ENCODE measurements at places on chromosomes 3 and 15. TPM values are rescaled to one million over a fixed set of nuclear protein-coding genes. Genes with fewer than 3 reads are reported as not detected.
A peak's percentile ranks its signal among the peaks of the same experiment; 100 is the strongest.

DNA sequence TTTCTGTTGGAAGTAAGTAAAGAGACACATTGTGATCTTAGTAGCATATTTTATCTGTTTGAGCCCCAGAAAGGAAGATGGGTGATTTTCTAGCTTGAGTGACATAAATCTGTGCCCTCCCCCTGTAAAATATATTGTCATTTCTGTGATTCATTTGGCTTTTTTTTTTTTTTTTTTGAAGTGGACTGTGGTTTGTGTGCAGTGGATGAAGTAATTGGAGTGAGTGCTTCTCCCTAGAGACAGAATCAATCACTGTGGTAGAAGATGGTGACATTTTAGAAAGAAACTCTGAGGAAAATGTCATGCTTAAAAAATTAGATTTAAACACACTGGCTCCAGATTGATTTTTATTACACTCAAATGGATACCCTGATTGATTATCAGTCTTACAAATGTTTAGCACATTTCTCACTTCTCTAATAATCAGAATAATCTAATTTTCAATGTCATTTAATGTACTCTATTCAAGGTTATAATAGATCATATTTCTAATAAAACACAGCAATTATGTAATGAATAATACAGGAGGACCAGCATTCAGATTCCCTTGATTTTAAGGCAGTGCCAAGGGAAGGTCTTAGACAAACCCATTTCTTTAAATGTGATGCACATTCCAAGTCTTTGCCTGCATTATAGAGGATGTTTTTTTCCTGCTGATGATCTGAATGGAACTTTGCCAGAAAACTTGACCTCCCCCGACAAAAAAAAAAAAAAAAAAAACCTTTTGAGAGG lies 116.6 kb downstream of the TOP2B start:
- DNase-seq = no peak

DNA sequence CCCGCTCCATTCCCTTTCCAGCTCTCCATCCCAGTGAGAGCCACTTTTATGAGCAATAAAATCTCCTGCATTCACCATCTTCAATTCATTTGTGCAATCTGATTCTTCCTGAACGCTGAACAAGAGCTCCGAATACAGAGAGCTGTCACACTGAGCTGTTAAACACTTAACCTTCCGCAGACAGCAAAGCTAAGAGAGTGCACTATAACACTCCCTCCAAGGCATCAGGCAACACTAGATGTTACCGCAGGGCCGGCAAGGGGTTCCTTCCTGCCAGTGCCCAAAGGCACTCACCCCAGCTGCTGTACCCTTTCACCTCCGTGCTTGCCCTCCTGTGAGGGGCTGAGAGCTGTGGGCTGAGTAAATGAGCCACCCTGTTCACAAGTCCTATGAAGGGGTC lies 85.6 kb downstream of the BCHE start:
- DNase-seq = no peak

Gene SOX2
- total RNA-seq = 0.20 TPM

Gene DAZL
- not detected for total RNA-seq

GRCh38 chr15:42444415-42445063 lies 46.4 kb downstream of the ZNF106 start:
- no peak for DNase-seq

- DNase-seq = no peak
These were observed 371.4 kb downstream of the ROBO2 start for GRCh38 chr3:77411334-77411733.

DNA sequence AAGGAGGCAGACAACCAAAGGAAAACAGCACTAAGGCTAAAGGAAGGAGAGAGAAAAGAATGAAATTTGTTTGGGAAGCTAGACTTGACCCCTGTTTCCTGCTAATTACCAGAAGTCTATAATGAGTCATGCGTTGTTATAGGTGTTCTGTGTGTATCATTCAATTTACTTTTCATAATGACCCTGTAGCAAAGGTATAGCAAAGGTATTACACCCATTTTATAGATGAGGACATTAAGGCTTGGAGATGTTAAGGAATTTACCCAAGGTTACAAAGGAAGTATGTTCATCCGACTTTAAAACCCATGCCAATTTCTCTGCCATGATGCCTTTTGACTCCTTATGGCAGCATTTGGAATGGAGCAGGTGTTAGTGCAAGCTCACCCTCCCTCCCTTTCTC lies 54.9 kb downstream of the RAP2B start:
- DNase-seq = no peak

DNA sequence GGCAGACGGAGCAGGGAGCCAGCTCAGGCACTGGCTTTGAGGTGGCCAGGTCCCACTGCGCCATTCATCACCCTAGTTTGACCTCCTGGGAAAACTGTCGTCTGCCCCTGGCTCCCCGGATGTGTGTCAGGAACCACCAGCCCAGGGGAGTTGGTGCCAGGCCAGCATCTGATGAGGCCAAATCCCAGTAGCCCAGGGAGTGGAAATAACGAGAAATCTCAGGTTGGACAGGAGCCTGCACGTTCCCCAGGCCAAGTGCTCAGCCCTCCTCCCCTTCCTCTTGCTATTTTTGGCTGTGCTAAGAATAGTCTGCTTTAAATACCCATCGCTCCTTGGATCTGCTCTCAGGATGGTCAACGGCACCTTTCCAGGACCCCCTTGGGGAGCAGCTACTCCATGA lies 93.1 kb upstream of the RPL32 start:
- DNase-seq = peak; percentile 84

DNA sequence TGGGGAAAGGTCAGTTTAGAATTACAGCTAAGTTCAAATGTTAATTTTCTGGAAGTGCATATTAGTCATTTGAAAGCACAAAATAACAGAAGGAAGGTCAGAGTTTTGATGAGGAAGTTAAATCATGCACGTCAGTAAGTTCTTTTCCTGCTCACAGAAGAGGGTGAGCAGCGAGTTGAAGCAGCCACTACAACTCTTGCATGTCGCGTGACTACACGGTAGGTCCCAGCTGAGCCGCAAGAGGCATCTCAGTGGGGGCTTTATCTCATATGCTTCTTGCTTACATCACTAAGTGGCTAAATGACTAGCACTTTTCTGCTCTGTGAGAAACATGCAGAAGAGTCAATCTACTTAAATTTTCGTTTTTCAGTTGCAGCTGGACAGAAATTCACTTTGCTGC lies 21.3 kb upstream of the SEC62 start:
- no peak for DNase-seq

Gene CCR9
- total RNA-seq = not detected

- no peak for DNase-seq
These were observed 3.9 kb downstream of the PHLDB2 start for GRCh38 chr3:111862974-111863373.

GRCh38 chr3:194123726-194124125 lies 12.2 kb upstream of the HES1 start:
- DNase-seq = no peak

DNA sequence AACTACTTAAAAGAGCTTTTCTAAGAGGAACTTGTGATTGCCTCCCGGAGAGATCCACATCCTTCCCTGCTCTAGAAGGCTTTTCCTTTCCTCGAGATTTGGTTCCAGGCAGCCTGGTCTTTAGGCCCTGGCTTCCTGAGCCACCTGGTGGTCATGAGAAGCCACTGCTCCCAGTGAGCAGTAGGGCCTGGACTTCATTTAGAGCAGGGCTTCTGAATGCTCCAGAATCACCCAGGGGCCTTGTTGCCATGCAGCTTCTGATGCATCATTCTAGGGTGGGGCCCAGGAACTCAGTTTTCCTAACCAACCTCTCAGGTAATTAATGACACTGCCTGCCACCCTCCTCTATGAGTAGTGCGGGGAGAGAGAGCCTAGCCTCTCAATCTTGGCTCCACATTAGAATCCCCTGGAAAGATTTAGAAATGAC lies 29.6 kb downstream of the PSMD6 start:
- DNase-seq = peak; percentile 59

Measured in heart right ventricle (tissue), 16 donors.